GM12864 (cell line): ENCODE measurements at places on chromosomes 2 and 18.

DNA sequence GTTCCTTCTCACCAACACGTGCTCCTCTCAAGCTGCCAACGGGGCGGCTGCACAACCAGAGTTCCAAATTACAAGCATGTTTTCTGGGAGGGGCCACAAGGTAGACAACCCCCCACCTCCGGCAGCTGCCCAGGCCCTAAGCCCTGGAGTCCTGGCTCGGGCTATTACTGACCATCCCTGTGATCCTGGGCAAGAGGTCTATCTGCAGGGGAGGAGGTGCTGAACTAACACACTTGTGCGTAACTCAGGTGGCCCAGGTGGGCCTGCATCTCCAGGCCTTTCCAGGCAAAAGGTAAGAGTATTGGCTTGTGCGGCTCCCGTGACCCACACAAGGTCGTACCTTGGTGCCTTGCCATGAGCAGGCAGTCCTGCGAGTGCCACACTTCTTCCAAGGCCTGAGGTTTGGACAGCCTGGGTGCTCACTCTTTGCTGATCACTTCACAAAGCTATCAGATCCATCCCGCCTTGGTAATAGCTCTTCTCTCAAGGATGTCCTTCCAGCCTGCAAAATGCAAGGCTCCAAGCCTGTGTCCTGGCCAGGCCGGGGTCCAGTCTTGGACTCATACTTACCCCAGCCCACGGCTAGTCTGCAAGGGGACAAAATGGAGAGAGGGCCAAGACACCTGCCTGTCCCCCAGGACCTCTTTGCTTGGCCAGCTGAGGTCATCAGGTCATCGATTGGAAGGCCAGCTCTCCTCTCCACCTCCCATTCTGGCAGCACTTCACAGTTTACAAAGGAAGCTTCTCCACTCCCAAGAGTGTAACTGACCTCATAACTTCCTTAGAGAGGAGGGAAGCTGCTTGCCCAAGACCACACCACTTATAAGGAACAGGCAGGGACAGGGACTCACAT lies 33.9 kb downstream of the ADRA2B start:
- DNase-seq: no peak

DNA sequence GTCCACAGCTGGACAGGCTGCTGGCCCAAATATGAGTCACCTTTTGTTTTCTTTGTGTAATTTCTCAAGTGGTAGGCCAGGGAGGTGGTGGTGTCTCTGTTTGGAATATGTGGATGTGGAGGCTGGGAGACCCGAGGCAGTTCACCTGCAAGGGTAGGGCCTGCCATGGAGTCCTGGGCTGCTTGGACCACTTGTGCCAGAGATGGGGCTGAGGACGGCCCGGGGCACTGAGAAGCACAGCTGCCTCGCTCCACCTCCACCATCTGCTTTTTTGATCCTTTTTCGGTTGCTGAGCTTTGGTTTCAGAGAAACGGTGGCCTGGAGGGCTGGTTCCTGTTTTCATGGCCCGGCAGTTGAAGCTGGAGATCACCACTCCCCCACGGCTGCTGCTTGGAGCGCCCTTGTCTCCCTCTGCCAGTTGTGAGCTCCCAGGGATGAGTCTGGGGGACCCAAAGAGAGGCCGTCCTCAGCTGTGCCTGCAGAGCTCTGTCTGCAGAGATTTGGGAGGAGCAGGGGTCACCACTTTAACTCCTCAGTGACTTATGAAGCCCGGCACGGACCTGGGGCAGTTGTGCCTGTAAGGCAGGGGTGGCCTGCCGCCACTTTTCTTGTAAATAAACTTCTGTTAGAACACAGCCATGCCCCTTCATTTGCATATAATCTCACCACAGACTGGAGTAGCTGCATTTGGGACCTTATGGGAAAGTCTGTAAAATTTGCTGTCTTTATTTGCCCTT lies 67.6 kb upstream of the MCFD2 start:
- DNase-seq: peak; percentile 78

DNA sequence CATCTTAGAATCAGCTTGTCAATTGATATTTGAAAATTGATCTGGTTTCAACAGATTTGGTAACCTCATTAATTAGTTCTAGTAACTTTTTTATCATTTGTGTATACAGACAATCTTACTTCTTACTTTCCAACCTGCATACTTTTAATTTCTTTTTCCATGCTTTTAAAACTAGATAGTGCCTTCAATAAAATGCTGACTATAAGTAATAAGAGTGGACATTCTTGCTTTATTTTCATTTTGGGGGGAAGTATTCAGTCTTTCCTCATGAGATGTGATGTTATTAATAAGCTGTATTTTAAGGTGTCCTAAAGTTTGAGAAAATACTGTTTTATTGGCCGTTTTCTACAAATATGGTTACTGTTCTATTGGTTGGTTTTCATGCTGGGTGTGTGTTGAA lies 109.1 kb downstream of the KCNH7 start:
- no peak for DNase-seq

GRCh38 chr2:74481961-74482800 lies 617 bp downstream of the CCDC142 start:
- DNase-seq: no peak

- DNase-seq: peak; percentile 61
These were observed 1.5 kb downstream of the ARPC2 start for GRCh38 chr2:218218268-218219185.

DNA sequence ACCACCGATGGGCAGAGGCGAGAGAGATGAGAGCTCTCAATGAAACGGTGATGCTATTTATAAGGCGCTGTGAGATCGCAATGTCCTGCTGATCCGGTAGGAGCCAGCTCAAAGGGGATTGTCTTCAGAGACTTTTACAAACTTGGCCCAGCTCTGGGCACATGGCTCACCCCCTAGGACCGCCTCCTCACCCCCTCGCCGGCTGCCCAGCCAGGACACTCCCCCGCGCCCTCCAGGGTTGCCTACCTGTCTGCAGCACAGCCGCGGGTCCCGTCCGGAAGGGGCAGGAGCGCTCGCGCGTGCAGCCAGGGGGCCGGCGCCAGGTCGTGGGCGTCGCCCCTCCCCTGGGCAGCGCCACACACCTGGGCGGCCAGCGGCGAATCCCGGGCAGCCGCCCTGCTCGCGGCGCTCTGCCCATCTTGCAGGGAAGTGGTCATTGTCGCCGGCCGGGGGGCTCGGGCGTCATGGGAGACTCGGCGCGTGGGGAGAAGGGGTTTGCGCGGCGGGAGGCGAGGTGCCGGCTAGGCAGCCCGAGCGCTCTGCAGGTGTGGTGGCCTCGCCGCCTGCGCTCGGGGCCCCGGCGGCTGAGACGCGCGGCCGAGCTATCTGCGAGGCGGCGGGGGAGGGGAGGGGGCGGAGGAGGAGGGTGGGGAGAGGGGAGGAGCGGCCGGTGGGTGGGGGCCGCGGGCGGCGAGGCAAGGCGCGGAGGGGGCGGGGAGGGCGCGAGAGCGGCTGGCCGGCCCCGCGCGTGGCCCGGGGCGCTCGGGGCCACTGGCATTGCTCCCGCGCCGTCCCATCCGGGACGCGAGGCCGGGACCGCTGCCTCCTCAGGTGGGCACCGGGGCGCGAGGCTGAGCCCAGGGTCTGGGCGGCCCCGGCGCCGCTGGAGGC lies at the start of gene GRB14:
TSS of gene GRB14 (minus strand) at position 610 of the 891 bp plus-strand sequence. CDS start at position 437, 173 bp downstream.
- DNase-seq: no peak

DNA sequence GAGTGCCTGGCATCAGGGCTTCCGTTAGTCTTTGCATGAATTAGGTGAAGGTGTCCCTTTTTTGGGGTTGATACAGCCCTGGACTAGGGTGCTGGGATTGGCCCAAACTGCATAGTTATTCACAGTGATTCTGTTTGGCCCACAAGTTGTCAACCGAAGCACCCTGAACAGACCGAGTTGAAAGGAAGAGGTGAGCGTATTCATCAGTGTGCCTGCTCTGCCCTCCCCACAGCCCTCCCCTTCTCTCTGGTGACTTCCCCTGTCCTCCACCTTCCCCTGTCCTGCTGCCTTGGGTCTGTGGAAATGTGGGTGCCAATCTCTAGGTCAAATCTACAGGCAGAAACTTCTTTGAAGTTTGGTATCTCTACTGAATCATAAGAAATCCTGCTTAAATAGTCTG lies 330.5 kb downstream of the DYSF start:
- DNase-seq: no peak

GRCh38 chr18:39772155-39772919 lies 2182.7 kb upstream of the PIK3C3 start:
- no peak for DNase-seq

GRCh38 chr2:29766191-29766590 lies 155.2 kb downstream of the ALK start:
- no peak for DNase-seq

DNA sequence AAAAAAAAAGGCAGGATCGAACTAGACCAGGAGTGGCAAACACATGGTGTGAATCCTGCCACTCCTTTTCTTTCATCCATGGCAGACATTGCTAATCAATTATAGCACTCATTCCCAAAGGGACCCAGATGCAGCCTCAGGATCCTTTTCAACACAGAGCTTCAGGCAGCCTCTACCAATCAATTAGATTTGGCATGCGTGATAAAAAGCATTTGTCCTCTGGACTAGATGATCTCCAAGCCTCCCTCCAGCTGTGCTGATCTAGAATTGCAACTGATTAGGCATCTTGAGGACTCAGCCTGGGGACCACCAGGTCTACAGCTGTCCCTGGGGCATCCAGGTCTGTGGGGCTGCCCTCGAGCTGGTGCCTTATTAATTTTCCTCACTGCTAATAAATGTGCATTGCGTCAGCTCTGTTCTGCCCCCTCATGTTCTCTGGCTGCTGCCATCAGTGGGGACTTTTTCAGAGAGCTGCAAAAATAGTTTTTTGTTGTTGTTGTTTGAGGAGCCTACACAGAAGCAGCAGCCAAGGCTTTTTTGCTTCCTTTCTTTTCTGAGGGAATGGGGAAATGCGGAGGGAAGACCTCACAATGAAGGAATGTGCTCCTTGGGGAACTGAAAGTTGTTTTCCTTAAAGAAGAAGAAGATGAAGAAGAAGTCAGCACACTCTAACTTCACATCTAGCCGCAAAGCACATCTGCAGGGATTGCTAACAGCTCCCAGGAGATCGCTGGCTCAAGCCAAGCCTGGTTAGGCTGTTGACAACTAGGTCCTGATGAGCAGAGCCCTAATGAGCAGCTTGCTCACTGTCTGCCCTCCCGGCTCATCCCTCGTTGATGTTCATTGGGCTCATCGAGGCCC lies 8.8 kb upstream of the ATOH8 start:
- DNase-seq: no peak

GRCh38 chr2:85886590-85886989 lies 2.2 kb downstream of the ST3GAL5 start:
- DNase-seq: no peak

DNA sequence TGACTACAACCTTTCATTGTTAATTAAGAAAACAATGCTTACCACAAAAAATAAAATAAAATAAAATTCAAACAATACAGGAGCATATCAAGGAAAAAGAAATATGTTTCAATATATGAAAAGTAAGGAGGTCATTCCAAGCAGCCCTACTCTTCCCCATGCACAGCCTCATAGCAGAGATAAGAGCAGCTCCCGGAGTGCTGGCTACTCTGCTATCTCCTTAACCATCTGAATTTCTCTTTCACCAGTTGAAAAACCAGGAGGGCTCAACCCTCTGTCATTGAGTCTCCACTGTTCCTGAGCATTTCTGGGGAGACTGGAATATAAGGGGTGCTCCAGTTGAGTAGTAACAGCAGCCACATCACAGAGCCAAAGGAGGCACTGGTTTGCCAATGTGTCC lies 201.4 kb downstream of the TCF4 start:
- DNase-seq: no peak

GRCh38 chr2:226740039-226740648 lies 59.5 kb downstream of the IRS1 start:
- no peak for DNase-seq

DNA sequence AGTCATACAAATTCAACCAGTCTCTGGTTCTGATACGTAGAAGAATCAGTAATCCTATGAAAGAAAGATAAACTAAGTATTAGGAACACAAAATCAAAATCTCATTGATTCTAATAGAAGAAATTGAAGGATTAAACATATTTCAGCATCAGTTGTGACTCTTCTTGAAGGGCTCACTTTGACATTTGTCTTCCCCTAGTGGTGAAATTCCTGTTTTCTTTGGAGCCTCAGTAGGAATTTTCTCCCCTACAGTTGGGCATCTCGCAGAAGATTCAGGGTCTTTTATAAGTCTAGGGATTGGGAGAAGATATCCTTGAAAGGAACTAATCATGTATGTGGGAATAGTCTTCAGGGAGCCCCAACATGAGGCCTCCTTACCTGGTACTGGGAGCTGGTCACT lies 2.8 kb upstream of the CRYGB start:
- DNase-seq: no peak
